ENCODE measurements at places on chromosomes 7 and 10. TPM values are rescaled to one million over a fixed set of nuclear protein-coding genes. Genes with fewer than 3 reads are reported as not detected.

SUN3 gene
- not detected for total RNA-seq

IL2RA gene
- 980 TPM for total RNA-seq

FKBP6 gene
- total RNA-seq: not detected

GRCh38 chr7:8051373-8051772, 82.8 kb downstream of the GLCCI1 start:
- no peak for DNase-seq

DNA sequence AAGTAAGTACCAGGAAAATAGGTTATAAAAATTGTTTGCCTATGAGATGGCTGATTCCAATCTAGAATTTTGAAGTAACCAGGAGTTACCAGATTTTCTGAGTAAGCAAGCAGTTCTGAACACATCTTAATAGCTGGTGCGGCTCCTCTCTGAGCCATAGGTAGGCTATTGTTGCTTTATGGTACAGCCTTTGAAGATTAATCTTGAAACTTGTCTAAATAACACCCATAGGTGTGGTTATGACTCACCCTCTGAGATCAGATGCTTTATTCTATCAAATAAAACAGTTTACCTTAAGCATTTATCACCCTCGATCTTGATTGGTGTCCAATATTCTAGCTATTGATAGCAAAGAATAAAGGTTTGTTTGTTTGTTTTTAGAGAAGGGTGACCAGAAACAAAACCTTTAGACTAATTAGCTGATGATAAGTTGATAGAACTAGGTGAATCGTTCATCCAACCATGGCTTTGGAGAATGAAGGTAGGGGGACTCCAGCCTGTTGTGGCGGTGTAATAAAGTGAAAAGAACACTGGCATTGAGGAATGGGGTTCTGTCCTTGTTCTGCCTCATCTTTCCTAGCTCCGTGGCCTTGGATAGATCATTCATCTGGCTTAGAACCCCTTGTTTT, 72.2 kb downstream of the VTI1A start:
- peak; percentile 44 for DNase-seq

ACSM6 gene
- total RNA-seq: not detected

GRCh38 chr10:21969326-21970287, 33.9 kb downstream of the DNAJC1 start:
- DNase-seq: no peak

LZTS2 gene
- 14.8 TPM for total RNA-seq

PRLHR gene
- not detected for total RNA-seq

DNA sequence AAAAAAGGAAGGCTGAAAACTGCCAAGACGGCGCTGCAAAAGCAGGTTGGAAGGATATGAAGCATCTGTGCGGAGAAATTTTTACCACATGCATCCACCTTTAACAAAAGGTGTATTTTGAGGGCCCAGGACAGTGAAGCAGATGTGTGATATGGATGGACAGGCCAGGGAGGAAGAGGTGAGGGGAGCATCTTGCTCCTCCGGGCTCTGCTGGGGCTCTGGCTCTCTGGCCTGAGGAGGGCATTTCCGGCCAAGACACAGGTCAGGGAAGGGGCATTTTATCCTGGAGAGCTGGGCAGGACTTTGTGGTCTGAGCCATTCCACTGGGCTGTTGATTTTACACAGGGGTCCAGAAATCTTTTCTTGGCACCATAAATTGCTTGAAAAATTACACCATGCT, 175.1 kb downstream of the ZMYND11 start:
- DNase-seq: no peak

DNA sequence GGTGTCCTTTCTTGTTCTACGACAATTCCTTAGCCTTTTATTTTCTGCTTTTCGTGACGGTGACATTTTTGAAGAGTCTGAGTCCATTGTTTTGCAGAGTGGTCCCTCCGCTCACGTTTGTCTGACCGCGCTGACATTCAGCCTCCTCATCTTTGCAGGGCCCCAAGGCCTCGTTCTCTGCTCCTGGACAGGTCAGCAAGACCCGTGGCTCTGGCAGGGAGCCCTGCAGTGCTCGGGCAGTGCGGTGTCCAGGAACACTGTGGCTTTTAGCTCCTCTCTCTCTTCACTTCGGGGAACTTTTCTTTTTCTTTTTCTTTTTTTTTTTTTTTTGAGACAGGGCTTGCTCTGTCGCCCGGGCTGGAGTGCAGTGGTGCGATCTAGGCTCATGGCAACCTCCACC, 142.5 kb downstream of the DNAJB6 start:
- DNase-seq: no peak

- no peak for DNase-seq
Observed at GRCh38 chr7:78357709-78358108, 559.1 kb downstream of the PHTF2 start.

TOMM7 gene
- total RNA-seq: 73.7 TPM

DNA sequence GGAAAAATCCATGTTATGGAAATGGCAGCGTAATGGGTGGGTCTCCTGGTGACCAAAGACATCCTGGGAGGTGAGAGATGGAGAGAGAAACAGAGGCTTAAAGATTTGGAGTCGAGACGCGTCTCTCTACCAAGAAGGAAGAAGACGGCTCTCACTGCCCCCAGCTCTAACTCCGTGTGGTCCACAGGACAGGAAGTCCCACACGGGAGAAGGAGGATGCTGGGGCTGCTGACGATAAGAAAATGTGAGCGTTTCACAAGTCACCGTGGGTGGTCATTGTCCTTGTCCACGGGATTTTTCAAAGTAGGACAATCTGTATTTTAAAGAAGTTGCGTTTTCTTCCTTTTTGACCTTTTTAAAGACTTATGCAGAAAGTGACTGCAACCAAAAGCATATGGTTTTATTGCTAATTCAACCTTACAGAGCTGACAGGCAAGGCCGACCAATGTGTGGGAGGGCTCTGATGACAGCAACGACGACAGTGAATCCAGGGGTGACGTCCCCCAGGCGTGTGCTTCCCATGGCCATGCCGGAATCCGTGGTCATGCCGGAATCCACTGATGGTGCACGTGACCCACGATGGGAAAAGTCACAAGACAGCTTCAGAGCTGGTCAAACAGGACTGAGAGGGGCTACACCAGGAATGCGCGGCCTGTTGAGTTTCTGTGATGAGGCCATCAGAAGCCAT, 341.2 kb downstream of the PTPRN2 start:
- DNase-seq: no peak

- no peak for DNase-seq
Observed at GRCh38 chr10:64023926-64024470, 502.8 kb downstream of the REEP3 start.

- no peak for DNase-seq
Observed at GRCh38 chr10:104119996-104120395, 2.0 kb upstream of the SFR1 start.

Measured in activated CD4-positive, alpha-beta T cell treated with anti-CD3 and anti-CD28 coated beads for 36 hours (primary cell).